ENCODE measurements at places on chromosomes 3 and 15. TPM values are rescaled to one million over a fixed set of nuclear protein-coding genes. Genes with fewer than 3 reads are reported as not detected.
A peak's percentile ranks its signal among the peaks of the same experiment; 100 is the strongest.

DNA sequence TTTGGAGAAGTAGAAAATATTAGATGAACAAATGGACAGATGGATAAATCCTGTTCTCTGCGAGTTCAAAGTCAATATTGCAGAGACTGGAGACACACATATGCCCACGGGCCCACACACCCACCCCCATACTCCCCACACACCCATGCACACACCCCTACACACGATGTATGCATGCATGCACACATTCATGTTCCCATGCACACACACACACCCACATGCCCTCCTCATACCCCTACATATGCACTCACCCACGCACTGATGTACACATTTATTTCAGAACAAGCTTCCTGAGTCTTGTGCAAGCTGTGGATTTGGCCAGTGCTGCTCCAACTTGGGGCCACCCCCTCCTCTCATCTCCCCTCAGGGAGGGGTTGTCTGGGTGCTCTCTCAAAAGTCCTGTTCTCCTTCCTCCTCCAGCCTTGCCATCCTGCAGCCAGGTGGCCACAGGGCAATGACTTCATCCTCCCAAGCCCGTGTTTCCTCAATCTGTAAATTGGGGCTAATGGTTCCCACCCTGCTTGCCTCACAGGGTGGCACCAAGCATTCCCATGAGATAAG is 16.4 kb downstream of the MAPKAPK3 start:
- peak overlapping the region; percentile 37 for H3K27ac ChIP-seq
- H3K4me1 ChIP-seq: peaks cover 11% of the 10 kb centered on the region
- no peak for DNase-seq
- H3K27me3 ChIP-seq: peaks cover 5% of the 10 kb centered on the region
- no peaks in the 10 kb centered on the region for H3K36me3 ChIP-seq

DNA sequence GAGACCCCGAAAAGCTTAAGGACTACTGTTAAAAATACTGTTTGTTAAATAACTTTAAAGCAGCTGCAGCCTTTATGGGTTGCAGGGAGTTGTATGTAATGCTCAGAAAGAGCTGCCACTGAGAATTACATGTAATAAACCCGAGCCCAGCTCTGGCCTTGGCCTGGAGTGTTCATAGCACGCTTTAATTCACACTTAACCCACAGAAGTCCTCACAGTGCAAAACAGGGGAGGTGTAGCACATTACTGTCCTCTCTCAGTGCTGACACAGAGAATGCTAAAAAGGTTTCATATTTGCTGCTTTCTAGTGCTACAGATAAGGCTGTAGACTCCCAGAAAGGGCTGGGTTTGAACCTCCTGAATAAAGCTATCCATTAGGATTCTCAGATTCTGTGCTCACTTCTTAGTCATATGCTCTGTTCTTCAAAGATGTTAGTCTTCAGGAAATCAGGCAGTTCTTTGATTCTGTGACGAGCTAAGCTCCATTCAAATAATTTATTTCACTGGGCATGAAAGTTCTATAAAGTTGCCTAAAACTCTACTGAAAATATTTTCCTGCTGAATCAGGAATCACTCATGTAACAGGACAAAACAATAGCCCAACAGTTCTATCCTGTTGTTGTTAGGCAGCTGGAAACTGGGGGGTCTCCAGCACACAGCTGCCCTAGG is 108.0 kb downstream of the SENP2 start:
- peaks cover 7% of the 10 kb centered on the region for H3K27me3 ChIP-seq
- peaks cover 14% of the 10 kb centered on the region for H3K4me1 ChIP-seq
- no peak overlapping the region for H3K4me3 ChIP-seq
- no peak for DNase-seq
- peak overlapping the region; percentile 70 for H3K27ac ChIP-seq
- peaks cover 21% of the 10 kb centered on the region for H3K36me3 ChIP-seq

GRCh38 chr3:87987952-87988351 is 70.9 kb downstream of the CGGBP1 start:
- DNase-seq: no peak
- no peak overlapping the region for H3K4me3 ChIP-seq
- H3K27ac ChIP-seq: no peak overlapping the region
- H3K27me3 ChIP-seq: peaks cover 2% of the 10 kb centered on the region
- no peaks in the 10 kb centered on the region for H3K36me3 ChIP-seq
- no peaks in the 10 kb centered on the region for H3K4me1 ChIP-seq

GRCh38 chr15:92306663-92307062 is 87.0 kb upstream of the ST8SIA2 start:
- H3K36me3 ChIP-seq: no peaks in the 10 kb centered on the region
- H3K27me3 ChIP-seq: no peaks in the 10 kb centered on the region
- DNase-seq: peak; percentile 54
- peak overlapping the region; percentile 95 for H3K27ac ChIP-seq
- H3K4me3 ChIP-seq: no peak overlapping the region

DNA sequence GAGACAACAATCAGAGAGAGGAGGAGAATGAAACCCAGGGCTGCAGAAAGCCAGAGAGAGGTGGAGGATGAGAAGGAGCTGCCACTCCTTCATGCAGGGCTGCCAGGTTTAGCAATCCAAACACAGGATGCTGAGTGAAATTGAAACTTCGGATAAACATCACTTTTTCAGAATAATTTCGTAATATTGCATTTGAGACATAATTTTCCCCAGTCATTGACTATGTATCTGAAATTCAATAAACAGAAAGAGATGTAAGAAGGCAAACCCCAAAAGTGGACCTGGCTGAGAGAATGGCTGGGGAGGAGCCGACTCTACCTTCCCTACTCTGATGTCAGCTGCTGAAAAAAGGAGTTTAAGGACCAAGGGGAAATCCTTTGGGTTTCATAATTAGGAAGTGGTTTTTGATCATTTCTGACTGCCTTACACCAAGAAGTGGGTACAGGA is 33.8 kb downstream of the SLC9A9 start:
- H3K27ac ChIP-seq: no peak overlapping the region
- peaks cover 7% of the 10 kb centered on the region for H3K4me1 ChIP-seq
- DNase-seq: no peak
- peaks cover 2% of the 10 kb centered on the region for H3K27me3 ChIP-seq
- no peak overlapping the region for H3K4me3 ChIP-seq

DNA sequence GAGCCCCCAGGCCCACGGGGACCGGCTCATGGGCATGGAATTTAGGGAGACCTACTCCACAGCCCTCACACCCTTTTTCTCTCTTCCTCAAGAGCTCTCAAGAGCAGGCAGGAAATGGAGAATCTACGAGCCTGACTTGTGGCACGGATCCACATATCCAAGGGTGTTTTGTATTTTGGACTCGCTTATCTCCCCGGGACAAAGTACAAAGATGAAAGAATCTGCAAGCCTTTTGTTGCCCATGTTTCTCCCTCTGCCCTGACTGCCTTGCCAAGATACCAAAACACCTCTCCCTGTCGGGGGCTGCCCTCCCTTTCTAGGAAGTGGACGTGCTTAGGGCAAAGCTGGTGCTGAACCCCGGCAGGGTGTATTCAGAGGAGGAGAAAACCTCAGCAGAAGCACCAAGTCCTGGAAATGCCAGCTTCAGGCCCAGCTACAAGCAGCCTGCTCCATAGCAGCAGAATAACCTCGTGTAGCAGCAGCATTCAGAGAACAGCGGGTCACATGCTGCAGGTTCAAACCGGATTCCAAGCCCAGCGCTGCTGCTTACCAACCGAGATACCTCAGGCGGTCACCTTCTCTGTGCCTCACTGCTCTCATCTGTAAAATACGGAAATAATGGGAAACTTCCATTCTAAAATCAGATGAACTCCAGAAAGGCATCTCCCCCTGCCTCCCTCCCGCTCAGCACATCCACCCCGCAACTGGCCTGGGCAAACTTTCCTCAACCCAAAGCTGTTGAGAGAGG is 35.2 kb downstream of the DNASE1L3 start:
- H3K4me3 ChIP-seq: no peak overlapping the region
- H3K4me1 ChIP-seq: peaks cover 59% of the 10 kb centered on the region
- H3K36me3 ChIP-seq: peaks cover 16% of the 10 kb centered on the region

DNA sequence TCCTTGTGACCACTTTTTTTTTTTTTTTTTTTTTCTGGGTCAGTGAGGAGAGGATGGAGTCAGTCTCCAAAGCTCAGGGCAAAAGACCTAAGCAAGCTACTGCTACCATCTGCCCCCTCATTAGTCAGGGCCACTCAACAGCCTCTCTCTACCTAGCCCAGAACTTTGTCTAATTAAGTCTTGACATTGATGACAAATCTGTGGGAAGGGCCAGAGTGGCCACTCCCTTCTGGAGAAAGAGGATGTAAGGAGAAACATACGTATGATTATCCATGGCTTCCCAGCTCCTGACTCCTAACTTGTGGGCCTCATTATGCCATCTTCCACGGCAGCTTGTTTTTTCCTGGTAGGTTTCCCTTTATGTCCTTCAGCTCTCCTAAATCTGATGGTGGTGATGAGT is 37.9 kb downstream of the NR1I2 start:
- no peak overlapping the region for H3K4me3 ChIP-seq
- no peak for DNase-seq
- peaks cover 3% of the 10 kb centered on the region for H3K36me3 ChIP-seq
- H3K27ac ChIP-seq: no peak overlapping the region

GRCh38 chr3:67044955-67045354 is 46.8 kb downstream of the KBTBD8 start:
- no peak for DNase-seq
- no peaks in the 10 kb centered on the region for H3K36me3 ChIP-seq
- H3K4me3 ChIP-seq: no peak overlapping the region
- H3K27ac ChIP-seq: no peak overlapping the region
- H3K27me3 ChIP-seq: peaks cover 3% of the 10 kb centered on the region

- peaks cover 13% of the 10 kb centered on the region for H3K27me3 ChIP-seq
- peaks cover 17% of the 10 kb centered on the region for H3K36me3 ChIP-seq
- H3K27ac ChIP-seq: peak overlapping the region; percentile 84
- H3K4me3 ChIP-seq: peak overlapping the region; percentile 99
Measured at GRCh38 chr15:82044373-82045178, 1.2 kb downstream of the MEX3B start.

The PTH1R gene
- 6.2 TPM for total RNA-seq

The ZIC4 gene
- 2.2 TPM for total RNA-seq

The DUT gene
- 71.5 TPM for total RNA-seq
